ENCODE measurements at places on chromosomes 11 and 22.
A peak's percentile ranks its signal among the peaks of the same experiment; 100 is the strongest.

DNA sequence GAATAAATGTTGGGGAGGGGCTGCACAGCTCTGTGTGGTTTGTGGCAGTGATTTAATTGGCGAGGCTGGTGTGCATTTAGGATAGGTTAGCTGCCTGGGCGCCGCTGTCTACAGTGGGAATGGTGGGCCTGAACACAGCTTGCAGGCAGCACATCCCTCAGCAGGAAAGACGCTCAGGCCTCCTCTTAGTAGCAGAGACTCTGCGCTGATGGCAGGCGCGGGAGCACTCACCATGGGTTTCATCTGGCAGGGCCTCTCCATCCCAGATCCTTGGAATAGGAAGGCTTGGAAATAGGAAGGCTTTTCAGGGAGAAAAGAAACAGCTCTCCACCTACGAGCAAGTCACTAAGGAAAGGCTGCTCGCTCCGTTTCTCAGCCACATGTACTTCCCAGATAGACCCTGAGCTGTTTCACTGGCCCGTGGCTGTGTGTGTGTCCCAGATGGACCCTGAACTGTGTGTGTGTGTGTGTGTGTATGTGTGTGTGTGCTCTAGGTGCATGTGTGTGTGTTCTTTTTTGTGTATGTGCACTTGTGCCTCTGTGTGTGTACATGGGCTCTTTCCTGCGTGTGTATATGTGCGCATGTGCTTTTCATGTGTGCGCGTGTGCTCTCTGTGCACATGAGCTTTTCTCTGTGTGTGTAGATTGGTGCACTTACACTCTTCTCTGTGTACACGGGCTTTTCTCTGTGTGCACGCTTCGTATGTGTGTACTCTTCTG is 144.0 kb downstream of the TBC1D22A start:
- DNase-seq = no peak

- no peak for DNase-seq
Measured at GRCh38 chr22:45483918-45484499, 18.7 kb upstream of the FBLN1 start.

GRCh38 chr11:11148104-11148509 is 204.9 kb downstream of the CSNK2A3 start:
- DNase-seq = peak; percentile 81

- DNase-seq = no peak
Measured at GRCh38 chr22:29692327-29692640, 27.5 kb upstream of the CABP7 start.

DNA sequence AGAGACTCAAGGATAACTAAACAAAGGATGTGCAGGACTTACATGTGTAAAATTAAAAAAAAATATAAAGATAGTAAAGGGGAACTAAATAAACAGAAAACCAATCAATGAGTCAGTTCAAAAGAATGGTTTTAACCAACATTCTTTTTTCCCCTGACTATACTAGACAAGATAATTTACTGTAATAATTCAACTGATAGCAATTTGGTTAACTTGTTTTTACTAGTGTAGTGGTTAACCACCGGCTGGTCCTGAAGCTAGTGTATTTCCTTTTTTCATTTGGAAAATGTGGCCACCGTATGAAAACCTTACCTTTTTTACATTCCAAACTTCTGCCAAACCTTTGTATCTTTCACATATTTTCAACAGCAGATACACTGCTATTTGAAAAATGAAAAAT is 123.1 kb downstream of the ARHGAP42 start:
- no peak for DNase-seq

DNA sequence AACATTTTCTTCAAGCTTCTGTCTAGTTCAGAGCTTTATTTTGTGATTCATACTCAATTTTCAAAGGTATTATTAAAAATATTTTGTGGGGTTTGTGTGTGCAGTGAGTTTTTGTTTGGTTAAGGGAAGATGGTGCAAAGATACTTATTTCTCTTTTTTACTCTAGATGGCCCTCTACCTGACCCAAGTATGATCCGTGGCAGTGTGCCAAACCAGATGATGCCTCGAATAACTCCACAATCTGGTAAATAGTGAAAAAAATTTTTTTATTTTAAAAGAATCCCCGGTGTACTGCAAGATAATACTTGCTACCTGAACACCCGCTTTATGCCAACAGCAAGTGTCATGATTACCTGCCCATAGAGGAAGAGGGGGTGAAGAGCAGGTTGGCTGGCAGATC is 54.2 kb downstream of the EP300 start:
- DNase-seq = no peak

DNA sequence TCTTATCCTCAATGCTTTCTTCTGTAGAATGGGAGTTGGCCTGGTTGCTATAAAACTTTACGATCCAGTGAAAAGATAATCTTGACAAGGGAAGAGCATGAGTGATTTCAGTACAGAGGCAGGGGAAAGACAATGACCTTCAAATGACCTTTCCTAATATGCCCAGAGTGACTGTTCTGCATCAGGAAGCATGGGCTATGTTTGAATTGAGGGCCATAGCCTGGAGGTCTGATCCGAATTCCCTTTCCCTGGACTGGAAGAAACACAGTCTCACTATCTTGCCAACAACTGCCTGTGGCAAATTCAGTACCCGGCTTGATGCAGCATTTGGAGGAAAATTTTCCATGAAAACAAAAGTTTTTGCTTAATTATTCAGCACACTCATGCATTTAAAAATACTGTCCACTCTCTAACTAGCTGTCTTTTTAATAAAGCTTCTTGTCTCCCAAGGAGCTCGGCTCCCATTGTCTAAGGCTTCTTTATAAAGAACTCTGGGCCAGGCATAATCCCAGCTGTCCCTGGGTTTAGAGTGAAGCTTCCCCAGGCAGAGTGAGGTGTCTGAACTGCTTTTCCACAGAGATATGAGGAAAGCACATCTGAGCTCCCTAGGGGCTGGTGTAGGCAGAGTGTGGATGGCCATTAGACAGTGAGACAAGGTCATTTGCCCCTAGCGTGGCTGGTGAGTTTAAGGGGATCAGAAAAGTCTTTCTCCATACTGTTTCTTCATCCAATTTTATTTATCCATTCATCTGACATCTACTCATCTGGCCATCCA is 132.7 kb upstream of the CADM1 start:
- DNase-seq = no peak

- no peak for DNase-seq
Measured at GRCh38 chr22:26546282-26546681, 34.0 kb upstream of the TFIP11 start.

DNA sequence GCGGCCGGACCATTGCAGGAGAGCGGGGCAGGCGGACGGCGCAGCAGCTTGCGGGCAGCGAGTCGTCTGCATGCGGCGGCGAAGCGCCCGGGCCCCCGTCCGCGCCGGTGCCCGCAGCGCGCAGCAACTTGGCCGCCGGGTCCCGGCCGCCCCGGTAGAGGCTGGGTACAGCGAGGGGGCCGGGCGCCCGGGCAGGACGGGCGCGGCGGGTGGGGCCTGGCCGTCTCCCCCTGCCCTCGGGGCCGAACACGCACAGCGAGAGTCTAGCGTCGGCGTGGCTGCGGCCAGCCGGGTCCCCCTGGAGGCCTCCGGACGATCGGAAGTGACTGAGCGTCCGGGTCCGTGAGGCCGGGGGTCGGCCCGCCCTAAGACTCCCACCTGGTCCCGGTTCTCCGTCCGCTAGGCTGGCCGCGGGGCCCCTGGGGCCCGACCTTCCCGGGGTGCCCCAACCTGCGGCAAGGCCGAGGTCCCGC is 775 bp upstream of the TRABD start:
- DNase-seq = no peak

GRCh38 chr22:46165977-46166376 is 15.7 kb downstream of the PPARA start:
- no peak for DNase-seq

DNA sequence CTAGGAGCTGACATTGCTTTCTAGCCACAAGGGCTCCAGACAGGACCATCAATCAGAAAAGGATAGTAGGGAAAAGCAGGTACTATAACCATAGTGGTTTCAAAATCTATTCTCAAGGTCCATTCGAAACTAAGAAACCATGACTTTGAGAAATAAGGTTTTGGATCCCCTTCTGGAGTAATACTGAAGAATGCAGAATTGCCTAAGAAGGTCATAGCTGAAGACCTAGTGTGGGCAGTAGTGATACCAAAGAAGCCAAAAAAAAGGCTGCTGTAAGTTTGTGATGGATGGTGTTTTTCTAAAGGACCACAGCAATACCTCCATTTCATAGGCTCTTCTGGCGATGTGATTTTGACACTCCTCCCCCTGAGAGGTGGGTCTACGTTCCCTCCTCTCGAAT is 163.1 kb downstream of the MAML2 start:
- DNase-seq = no peak

GRCh38 chr11:64796757-64797541 is 6.1 kb downstream of the MAP4K2 start:
- DNase-seq = no peak

DNA sequence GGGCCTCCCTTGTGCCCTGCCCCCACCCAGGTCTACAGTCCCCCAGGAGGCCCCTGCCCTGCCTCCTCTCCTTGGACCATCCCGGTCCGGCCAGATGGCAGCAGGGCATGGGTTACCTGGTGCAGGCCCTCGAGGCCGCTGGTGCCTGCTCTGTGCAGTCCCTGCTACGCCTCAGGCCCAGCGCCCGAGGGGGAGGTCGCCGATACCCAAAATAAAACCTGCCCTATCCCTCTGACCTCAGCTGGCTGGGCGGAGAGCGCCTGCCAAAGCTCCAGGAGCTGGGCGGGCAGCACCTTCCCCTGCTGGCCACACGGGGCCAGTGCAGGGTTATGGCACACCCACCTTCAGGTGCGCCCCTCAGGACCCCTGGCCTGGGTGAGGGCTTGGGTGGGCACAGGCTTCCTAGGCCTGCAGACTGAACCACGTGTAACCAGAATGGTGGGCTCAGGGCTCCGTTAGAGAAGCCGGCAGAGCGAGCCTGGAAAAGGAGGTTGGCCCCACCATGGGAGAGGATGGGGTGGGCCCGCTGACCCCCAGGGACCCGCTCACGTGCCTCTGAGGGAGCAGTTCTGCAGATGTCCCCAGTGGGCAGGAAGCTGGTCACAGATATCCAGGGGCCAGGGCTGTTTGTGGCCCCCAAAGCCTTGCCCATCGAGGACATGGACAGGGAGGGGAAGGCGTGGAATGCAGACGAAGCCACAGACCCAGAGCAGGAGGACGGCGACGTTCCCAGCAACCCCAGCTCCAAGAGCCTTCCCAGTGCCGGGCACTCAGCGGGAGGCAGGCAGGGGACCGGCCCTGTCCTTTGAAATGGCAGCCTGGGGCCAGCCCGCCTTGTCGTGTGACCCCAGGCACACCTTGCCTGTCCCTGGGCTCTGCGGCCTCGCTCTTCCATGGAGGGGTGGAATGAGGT is 1.7 kb upstream of the TNNT3 start:
- no peak for DNase-seq

DNA sequence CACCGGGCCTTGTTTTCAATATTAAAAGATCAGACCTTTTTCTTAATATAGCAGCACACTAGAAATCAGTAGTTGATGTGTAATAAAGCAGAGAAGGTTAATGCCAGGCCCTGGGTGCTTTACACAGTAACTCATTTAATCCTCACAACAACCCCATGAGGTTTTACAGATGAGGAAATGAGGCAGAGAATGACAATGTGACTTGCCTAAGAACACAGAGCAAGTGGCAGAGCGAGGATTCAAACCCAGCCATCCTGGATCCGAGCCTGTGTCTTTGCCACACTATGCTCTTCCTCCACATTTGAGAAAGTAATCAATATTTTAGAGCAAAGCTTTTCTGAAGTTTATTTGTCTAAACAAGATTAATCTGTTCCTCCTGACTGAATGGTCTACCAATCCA is 7.2 kb downstream of the JAML start:
- no peak for DNase-seq

DNA sequence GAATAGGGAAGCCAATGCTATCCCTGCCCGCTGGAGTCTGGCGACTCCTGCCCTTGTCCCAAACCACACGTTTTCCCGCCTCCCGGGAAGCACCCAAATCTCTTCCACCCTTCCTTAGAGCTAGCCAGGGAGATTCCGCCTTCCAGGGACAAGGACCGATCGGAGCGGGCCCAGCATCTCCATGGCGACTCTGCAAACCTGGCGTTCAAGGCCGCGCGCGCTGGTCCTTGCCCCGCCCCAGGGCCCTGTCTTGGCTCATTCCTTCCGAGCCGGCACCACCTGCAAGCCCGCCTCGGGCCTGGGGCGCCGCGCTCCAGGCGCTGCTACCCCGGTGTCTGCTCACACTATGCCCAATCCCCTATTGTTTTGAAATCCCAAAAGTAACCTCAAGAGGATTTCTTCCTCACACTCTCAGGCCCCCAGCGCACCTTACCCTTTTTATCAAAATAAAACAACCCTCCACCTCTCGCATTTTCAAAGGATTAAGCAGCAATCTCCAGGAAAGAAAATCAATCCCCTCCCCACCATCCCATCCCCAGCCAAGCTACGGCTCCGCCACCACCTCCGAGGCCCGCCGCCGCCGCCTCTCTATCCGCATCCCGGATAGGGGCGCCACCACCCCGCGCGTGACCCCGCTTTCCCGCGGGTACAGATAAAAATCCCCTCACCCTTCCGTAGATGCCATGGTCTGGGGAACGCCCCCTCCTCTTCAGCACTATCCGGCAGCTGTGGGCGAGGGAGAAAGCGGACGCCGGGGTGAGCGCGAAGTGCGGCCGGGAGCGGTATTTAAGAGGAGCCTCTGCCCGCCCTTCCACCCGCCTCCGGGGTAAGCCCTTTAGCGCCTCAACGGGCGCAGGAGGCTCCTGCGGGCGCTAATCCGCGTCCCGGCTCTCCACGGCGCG is 825 bp downstream of the SLC1A2 start:
- no peak for DNase-seq

DNA sequence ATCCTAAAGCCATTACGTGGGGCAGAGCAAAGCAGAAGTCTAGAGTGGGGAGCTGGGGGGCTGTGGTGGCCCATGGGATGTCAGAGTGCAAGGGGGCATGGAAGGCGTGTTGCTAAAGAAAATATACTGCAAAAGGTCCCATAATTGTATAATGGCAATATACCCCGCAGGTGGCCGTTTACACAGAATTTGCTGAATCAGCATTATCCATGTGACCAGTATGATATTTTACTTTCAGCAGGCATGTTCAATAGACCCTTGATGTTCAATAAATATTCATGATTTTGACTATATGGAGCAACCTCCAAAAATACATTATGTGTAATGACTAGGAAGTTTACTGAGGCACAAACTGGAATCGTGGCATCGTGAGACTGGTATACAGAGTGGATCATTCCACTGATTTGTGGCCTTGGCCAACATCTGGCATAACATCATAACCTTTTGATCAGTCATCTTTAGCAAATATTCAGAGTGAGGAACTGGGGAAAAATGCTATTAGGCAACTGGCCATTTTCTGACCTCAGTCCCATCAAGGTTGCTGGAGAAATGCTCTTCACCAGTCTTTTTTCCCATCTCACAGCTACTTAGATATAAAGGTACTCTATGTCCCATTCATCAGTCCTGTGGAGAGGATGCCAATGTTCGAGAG is 29.3 kb upstream of the PPP2R1B start:
- DNase-seq = no peak

- DNase-seq = no peak
Measured at GRCh38 chr11:88188251-88188931, 13.1 kb upstream of the RAB38 start.

GRCh38 chr22:49448526-49448925 is 379.1 kb downstream of the BRD1 start:
- DNase-seq = peak; percentile 23

Measured in left forelimb (tissue), 1 donor.